Keratinocyte (primary cell): ENCODE measurements at places on chromosomes 3 and 15.

GRCh38 chr3:155217591-155217990, 75.9 kb downstream of the STRIT1 start:
- no peak for DNase-seq

GRCh38 chr15:30962079-30962478, 29.3 kb downstream of the MTMR10 start:
- DNase-seq, result peak; percentile 48

DNA sequence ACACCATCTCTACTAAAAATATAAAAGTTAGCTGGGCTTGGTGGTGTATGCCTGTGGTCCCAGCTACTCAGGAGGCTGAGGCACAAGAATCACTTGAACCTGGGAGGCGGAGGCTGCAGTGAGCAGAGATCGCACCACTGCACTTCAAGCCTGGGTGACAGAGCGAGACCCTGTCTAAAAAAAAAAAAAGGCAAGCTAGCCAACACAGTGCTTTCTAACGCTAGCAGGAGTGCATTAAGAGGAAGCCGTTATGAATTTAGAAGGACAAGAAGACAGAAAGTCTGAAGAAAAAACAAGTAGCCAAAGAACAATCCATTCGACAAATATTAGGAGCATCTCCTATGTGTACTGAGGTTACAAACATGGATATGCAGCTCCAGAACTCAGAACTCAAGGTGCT, 28.6 kb downstream of the BHLHE40 start:
- no peak for DNase-seq

- DNase-seq, result no peak
Observed at GRCh38 chr15:77033729-77034671, 36.9 kb downstream of the TSPAN3 start.

DNA sequence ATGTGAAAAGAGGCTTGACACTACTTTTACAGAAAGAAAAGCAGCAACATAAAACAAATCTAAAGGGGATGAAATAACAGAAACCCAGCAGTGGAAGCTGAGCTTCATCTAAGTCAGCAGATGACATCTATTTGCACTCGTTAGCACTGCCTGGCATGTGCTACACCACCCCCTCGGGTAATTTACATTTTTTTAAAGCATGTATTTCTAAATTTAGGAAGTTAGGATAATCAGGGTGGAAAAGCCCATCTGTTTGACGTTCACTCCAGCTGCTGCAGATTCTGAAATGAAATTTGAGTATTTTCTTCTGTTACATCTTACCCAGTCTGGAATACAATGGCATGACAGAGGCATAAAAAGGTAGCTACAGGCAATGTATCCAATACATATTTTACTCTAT, 20.7 kb downstream of the IGSF11 start:
- no peak for DNase-seq

DNA sequence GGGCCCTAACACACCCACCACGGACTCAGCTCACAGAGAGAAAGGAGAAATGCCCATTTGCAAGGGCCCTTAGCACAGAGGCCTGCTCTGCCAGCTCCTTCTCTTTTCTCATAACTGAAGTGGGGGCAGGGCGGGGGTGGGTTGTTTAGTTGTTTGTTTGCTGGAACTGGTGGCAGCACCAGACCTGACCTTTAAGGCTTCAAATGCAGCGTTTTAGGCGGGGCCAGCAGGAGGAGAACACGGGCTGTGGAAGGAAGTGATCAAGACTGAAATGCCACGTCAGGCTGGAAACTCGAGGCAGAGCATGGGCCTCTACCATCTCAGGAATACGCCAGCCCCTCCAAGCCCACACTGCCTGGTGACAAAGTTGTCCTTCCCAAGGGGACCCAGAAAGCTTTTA, 9.3 kb downstream of the CACNA2D2 start:
- no peak for DNase-seq
